ENCODE measurements at places on chromosomes 2 and 18.

GRCh38 chr2:105062158-105062557 is 24.3 kb downstream of the MRPS9 start:
- no peak for DNase-seq

DNA sequence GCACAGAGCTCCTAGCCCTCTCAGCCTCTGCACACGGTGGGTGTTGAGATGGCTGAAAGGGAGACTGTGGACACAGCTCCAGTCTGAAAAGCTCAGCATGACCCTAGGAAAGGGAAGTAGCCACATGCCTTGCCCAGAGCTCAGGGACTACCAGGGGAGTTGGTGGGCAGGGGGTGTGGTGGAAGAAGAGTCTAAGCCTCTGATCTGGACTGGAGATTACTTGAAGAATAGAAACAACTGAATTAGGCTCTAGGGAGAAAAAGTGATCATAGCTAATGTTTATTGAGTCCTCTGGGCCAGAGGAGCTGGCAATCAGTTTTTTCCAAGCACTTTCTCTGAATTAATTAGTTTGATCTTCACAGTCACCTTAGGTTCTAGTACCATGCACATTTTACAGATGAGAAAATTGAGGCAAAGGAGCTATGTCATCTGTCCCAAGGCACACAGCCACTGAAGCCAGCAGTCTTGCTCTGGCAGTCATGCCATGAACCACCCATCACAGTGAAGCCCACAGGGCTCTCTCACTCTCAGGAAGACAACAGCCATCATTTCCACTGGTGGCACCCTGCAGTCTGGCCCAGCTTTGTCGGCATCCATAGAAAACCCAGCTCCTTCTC is 10.3 kb downstream of the SDC1 start:
- DNase-seq: no peak

DNA sequence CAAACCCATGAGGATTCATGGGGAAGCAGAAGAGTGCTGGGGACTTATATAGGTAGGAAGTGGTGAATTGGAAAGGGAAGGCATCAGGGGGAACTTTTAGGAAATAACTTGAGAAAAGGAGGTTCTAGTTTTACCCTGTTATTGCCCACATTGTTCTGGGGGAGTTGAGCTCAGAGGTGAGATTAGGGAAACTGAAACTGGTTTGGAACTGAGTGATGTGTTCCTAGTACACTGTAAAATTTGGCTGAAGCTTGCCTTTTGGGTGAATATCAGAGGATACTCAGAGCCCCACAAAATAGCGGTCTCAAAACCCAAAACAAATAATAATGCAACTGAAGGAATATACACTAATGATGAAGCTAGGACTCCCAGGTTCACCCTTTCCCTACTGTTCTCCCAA is 39.6 kb upstream of the APOB start:
- DNase-seq: no peak

DNA sequence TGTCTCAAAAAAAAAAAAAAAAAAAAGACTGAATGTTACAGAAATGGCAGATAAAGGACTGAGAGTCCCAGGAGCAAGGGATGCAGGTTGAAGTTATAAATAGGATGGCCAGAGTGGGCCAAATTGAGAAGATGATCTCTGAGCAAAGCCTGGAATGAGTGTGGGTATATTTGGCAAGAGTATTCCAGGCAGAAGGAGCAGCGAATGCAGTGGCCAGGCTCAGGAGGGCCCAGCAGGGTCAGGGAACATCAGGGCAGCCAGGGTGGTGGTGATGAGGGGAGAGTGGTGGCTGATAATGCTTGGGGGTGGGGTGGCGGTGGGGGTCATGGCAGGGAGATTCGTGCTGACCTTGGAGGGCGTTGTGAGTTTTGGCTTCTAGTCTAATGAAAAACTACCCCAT is 141.3 kb upstream of the AGAP1 start:
- DNase-seq: no peak

DNA sequence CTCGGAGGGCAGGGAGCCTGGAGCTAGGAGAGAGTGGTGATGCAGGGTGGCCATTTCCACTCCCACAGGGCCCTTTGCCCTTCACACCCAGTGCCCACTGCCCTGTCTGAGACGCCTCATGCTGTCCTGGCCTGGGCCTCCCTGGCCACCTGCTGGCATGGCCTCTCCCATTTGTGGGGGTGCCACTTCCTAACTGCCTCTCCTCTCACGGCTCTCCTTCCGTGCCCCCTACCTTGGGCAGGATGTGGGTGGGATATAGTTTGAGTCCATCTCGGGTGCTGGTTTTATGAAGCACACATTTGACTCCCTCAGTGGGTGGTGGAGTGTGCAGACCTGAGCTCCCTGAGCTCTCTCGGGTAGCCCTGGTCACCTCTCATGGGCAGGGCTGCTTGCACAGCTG is 46.0 kb downstream of the DGKD start:
- no peak for DNase-seq

- no peak for DNase-seq
Observed at GRCh38 chr18:13799396-13799795, 24.6 kb upstream of the MC5R start.

- no peak for DNase-seq
Observed at GRCh38 chr2:223606946-223607345, 4.8 kb upstream of the SCG2 start.

DNA sequence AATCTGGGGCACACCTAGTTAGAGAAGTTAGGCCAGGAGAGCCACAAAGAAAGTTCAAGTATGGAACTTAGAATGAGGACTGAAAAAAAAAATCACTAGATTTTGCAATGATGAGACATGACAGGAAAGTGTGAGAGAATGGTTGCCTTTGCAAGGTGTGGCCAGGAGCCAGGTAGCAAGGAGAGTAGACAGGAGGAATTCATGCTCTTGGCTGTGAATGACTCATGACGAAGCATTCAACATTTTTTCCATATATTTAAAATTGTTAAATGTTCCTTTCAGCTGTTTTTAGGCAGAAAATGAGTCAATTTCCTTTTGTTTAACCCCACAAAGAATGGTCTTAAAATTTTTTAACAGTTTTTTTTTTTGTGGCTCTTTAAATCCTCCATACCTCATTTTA is 636.9 kb downstream of the PLCL1 start:
- no peak for DNase-seq

- no peak for DNase-seq
Observed at GRCh38 chr2:70619167-70619566, 65.5 kb upstream of the TGFA start.

- no peak for DNase-seq
Observed at GRCh38 chr2:183993052-183993451, 605.3 kb upstream of the ZNF804A start.

DNA sequence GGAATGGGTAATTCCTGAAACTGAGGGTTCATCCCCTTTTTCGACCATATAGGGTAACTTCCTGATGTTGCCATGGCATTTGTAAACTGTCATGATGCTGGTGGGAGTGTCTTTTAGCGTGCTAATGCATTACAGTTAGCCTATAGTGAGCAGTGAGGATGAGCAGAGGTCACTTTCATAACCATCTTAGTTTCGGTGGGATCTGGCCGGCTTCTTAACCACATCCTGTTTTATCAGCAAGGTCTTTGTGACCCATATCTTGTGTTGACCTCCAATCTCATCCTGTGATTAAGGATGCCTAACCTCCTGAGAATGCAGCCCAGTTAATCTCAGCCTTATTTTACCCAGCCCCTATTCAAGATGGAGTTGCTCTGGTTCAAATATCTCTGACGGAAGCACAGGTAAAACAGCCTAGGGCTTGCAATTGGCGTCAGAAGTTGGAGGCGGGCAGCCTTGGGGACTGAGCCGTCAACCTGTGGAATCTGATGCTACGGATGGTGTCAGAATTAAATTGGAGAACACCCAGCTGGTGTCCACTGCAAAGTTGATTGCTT is 19.5 kb downstream of the RALBP1 start:
- peak; percentile 26 for DNase-seq

- no peak for DNase-seq
Observed at GRCh38 chr2:234258562-234259141, 208.2 kb downstream of the SPP2 start.

DNA sequence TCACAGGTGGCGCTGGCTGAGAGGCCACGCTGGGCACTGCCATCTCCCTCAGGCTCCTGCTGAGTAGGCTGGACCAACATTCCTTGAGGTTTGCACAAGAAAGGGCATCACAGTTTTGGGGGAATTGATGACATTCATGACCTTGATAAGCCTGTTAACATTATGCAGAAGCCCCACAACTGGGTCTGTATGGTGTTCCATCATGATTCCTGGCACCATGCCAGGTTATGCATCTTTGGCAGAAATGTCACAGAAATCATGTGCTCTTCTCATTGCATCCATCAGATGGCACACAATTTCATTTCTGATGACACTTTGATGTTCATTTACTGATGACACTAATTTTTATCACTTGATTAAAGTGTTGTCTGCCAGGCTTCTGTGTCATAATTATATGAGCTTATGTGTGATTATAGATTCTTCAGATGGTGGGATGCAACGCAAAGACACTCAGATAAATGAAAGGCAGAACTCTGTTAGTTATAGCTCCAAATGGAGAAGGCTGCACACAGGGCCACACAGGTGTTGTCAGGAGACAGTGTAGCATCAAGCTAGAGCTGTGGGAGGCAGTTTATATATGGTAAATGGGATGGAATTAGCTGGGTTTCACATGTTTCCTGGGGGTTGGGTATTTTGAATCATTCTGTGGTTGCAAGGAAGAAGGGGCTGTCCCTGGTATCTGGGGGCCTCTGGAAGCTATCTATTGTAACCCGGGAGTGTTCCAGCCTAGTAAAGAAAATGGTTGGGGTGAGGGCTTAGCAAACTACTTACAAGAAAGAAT is 191.3 kb downstream of the SLC39A10 start:
- peak; percentile 19 for DNase-seq

DNA sequence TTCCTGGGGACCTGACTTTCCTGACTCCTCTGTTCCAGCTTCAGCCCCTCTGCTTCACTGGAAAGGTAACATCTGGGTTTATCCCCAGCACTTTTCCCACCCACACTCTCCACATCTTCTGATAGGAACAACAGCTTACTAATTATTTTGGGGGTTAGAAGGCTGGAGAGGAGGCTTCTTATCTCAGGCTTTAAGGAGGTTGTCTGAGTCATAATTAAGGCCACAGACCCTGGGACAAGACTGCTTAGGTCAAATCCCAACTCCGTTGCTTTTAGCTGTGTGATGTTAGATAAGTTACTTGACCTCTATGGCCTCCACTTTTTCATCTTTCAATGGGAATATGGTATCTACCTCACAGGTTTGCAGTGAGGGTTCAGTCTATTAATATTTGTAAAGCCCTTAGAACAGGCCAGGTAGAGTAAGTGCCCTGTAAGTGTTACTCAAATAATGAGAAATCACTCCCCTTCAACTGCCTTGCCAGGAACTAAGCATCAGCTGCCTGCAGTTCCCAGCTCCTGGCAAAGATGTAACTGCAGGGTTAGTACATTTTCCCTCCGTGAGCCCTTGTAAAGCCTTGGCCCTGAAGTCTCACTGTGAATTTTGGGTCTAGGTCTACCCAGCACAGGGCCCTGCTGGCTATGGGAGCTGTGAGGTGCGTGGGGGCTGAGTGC is 123.6 kb downstream of the MTX2 start:
- DNase-seq: no peak

GRCh38 chr2:26605195-26605998 is 35.8 kb downstream of the CIB4 start:
- DNase-seq: peak; percentile 73

- no peak for DNase-seq
Observed at GRCh38 chr2:29195796-29196195, 80.6 kb downstream of the CLIP4 start.

DNA sequence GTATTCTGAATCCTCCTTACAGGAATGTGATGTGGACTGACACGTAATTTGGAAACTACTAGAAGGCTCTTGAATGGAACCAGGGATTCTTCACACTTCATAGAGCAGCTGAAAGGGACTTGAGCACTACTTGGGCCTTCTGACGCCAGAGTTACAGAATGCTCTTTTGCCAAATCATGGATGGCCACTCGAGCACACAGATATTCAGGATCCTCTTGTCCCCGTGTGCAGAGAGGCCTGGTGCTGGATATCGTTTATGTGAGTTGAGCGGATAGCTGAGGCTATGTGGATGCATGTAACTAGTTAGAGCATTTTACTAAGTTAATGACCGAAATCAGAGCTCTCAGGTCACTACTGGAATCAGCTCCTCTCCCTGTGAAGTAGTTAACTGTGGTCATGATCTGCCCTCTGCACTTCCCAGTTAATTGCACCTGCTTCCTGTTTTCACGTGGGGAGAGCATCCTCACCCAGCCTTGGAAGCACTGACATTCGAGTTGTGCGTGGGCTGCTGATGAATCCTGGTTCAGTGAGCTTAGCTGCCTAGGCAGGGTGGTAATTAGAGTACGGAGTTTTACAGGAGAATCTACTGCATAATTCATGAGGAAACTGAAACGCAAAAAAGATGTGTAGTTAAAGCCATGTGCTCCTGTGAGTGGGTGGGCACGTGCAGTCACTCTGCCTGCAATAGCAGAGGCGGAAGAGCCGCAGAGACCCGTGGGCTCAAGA is 5.2 kb upstream of the TPO start:
- DNase-seq: no peak

DNA sequence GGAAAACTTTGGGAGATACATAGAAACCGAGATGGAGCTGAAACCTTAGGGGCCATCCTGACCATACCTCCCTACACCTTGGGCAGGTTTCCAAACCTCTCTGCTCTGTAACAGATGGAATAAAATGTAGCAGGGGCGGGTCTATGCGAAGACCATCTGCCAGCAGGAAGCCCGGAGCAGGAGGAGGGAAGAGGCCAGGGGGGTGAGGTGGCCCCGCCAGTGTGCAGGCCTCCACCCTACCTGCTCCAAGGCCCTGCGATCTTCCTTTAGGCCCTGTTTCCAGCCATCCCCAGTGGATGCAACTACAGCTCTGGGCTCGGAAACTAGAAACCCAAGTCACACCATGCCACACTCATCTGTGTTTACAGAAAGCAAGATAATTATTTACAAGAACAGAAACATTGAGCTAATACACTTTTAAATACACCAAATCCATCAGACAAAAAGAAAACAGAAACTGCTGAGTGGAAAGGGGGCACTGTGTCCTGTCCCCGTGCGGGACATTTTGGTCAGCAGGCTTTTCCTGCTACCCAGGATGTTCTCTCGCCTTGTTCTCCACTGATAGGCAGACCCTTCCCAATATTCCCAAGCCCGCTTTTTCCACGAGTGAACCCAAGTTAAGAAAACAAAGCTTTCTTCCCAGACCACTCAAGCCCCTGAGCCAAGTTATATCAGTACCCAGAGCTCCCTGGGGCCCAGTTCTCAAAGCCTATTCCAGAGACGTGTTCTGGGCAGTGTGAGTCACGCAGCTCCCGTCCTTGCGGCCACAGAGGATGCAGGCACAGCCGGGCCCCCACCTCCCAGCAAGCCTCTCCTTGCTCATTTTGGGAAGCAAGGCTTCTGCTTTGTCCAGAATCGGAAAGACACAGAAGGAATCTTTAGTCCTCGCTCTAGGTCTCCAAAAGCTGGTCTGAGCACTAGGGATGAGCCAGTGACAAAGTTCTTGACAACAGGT is 17.3 kb downstream of the CIB4 start:
- DNase-seq: no peak

DNA sequence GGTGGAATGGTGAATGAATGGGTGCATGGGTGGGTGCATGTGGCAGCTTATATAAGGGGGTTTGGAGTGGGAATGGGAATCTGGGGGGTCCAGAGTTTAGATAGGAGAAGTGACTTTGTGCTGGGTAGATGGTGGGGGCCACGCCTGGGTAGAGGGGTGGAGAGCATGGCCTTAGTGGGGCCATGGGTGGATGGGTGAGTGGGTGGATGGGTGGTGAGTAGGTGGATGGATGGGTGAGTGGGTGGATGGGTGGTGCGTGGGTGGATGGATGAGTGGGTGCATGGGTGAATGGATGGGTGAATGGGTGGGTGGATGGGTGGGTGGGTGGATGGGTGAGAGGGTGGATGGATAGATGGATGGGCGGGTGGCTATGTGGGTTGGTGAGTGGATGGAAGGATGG is 53.9 kb downstream of the MYO7B start:
- no peak for DNase-seq
